ENCODE measurements at places on chromosomes 7 and 10.
A peak's percentile ranks its signal among the peaks of the same experiment; 100 is the strongest.

DNA sequence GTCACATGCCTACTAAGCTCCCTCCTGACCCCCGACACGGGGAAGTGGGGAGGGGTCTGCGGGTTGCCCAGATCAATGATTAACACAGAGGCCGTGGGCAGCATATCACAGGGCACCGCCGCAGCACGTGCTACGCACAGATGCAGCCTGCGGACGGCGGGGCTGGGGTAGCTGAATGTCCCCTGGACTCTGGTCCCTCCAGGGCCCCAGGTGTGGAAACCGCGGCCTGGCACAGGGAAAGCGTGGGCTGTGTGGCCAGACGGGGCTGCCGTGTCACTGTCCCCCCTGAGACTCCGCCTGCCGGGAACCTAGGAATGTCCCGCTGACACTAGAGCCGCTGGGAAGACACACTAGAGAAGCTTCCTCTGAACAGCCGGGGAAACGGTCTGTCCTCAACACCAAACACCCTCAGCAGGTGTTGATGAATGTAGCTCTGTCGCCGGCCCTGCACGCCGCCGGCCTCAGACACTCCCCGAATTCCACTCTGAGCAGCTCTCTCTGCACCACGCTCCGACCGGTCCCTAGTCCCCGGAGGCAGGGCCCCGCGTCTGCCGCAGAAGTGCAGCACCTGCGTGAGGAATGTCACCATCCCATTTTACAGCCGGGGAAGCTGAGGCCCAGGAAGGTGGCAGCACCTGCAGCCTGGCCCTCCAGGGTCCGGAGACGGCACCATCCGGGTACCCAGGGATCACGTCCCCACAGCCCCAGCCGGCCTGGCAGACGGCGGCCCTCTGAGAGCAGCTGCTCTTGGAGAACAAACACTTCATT, 33.4 kb upstream of the PDGFA start:
- no peaks in the 10 kb centered on the region for H3K27me3 ChIP-seq
- H3K4me1 ChIP-seq: no peaks in the 10 kb centered on the region
- H3K27ac ChIP-seq: no peak overlapping the region

DNA sequence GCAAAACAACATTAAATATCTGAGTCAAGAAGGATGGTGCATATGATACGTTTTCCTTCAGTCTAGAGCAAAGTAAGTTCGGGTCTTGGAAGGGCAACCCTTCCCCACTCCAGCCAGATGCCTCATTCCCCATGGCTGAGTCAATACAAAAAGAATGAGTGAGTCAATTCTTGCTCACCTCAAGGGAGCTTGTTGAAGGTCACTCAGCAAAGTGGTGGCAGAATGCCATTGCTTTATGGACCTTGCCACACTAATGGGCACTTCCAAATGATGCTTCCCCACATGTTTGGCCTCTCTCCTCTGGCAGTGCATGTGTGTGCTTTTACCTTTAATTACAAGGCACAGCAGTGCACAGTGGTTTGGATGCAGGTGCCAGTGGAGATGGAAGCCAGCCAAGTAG, 296.5 kb downstream of the SORCS3 start:
- no peak overlapping the region for H3K27ac ChIP-seq
- DNase-seq: no peak
- no peaks in the 10 kb centered on the region for H3K4me1 ChIP-seq
- no peak overlapping the region for H3K4me3 ChIP-seq
- H3K36me3 ChIP-seq: no peaks in the 10 kb centered on the region

GRCh38 chr10:93071674-93072224, 1.9 kb upstream of the CYP26A1 start:
- peak overlapping the region; percentile 65 for H3K4me3 ChIP-seq
- H3K27me3 ChIP-seq: peaks cover 76% of the 10 kb centered on the region
- no peak overlapping the region for H3K27ac ChIP-seq
- H3K36me3 ChIP-seq: no peaks in the 10 kb centered on the region

DNA sequence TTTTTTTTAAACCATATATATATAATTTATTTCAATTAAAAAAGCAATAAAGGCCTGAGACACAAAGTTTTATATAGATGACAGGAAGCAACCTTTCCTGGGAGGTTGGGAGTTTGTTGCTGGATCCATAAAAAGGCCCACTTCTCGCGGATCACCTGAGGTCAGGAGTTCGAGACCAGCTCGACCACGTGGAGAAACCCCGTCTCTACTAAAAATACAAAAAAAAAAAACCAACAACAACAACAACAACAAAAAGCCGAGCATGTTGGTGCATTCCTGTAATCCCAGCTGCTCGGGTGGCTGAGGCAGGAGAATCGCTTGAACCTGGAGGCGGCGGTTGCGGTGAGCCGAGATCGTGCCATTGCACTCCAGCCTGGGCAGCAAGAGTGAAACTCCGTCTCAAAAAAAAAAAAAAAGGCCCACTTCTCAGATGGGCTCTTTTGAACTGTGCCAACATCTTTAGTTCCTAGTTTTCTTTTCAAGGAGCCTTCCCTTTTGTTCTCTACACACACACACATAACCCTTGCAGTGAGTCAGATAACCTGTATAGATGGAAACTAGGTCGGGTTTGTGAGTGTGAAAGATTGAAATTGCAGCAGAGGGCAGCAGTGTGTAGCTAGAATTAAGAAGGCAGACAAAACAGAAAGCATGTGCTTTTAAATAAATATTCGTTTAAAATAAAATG, 1.2 kb upstream of the SMNDC1 start:
- peaks cover 18% of the 10 kb centered on the region for H3K4me1 ChIP-seq
- peak overlapping the region; percentile 7 for H3K27ac ChIP-seq
- H3K27me3 ChIP-seq: no peaks in the 10 kb centered on the region
- no peak for DNase-seq
- peak overlapping the region; percentile 33 for H3K4me3 ChIP-seq

GRCh38 chr7:34086064-34086463, 180.7 kb downstream of the BMPER start:
- no peak overlapping the region for H3K27ac ChIP-seq
- no peak for DNase-seq
- no peaks in the 10 kb centered on the region for H3K27me3 ChIP-seq
- no peak overlapping the region for H3K4me3 ChIP-seq

GRCh38 chr10:99815621-99816020, 33.2 kb downstream of the ABCC2 start:
- H3K36me3 ChIP-seq: no peaks in the 10 kb centered on the region
- no peaks in the 10 kb centered on the region for H3K4me1 ChIP-seq
- H3K27me3 ChIP-seq: no peaks in the 10 kb centered on the region
- H3K4me3 ChIP-seq: no peak overlapping the region
